ENCODE measurements at places on chromosomes 2 and 18.

DNA sequence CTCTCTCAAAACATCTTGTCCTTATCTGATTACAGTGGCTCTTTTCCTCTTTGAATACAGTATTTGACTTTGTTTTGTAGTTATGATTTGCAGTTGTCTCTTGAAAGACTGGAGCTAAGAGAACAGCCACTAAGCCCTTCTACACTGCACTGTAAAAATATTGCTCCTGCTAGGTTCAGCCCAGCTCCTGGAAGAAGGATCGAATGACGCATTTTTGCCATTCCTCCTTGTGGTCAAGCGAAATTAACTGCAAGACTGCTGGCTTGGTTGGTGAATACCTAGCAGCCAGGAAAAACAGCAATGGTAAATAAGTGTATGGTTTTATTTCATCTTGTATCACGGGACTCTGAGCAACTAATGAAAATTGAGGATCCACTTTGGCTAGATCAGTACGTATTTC lies 407.8 kb upstream of the CDH2 start:
- no peak for DNase-seq

DNA sequence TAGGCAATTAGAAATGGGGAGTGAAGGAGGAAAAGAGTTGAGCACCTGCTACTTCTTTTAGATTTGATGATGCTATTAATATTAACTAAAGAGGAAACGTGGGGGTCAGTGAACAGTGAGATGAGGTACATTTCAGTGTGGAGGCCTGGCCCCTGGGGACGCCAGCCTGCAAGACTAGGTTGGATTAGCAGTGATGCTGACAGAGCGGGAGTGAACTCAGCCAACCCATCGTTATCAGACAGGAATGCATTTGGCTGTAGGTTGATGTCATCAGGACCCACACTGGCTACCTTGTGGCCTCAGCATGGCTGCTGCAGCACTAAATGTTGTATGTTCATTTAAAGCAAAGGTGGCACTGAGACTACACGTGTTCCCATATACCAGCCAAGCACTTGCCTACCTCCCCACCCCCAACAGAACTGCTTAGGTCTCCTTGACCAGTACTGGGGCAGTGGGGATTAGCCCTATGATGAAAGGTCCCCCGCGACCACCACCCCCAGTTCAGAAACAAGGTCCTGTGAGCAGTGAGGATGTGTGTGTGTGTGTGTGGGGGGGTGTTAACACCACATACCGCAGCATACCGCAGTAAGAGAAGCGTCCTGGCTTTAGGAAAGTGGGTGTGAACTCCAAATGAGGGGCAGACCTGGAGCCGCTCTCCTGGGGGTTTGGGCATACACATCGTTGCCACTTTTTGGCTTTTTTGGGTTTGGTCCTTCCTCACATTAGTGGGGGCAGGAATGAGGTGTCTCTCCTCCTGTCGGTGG lies 26.0 kb downstream of the DGKD start:
- DNase-seq, result no peak

- DNase-seq, result no peak
Observed at GRCh38 chr2:34161549-34161948, 562.5 kb upstream of the FAM98A start.

GRCh38 chr2:141557329-141558095 lies 573.3 kb downstream of the LRP1B start:
- no peak for DNase-seq

GRCh38 chr2:36824273-36824672 lies 127.8 kb downstream of the VIT start:
- no peak for DNase-seq

DNA sequence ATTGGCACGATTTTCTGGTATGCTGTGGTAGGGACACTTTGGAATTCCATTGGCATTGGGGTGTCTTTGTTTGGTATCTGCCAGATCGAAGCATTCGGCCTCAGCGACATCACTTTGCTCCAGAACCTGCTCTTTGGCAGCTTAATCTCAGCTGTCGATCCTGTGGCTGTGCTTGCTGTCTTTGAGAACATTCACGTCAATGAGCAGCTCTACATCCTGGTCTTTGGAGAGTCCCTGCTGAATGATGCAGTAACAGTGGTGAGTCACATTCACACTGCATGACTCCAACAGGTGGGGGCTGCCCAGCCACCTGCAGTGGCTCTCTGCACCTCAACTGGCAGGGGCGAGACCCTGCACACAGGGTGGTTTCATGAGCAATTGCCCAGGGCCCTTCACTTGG lies 38.4 kb downstream of the SLC9A2 start:
- DNase-seq, result peak; percentile 2

DNA sequence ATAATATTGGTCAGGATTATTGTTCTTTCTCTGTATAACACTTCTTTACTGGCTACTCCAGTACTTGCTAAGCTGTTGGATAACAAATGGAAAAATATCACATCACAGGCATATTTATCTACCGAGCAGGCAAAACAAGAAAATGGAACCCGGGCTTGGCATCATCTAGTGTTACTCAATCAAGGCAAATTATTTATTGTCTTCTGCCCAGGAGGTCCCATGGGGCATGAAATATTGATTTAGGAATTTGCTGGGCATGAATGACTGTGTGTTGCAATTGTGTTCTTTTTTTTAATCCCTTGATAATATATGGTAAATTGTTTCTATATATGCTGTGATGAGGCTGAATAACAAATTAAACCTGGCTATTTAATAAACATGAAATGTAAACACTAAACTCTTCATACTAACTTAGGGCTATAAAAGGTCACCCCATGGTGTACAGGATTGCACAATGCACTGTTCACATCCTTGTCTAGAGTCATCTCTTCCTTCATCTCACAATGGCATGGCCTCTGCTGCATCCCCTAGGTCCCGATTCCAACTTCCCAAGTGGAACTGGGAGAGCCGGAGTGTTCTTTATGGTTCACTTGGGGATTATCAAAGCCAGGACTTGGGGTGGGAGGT lies 2.2 kb upstream of the PARD3B start:
- no peak for DNase-seq

GRCh38 chr2:118265873-118266455 lies 177.7 kb downstream of the INSIG2 start:
- DNase-seq, result no peak

GRCh38 chr2:159903443-159904126 lies 105.6 kb upstream of the CD302 start:
- peak; percentile 74 for DNase-seq

GRCh38 chr2:196169516-196169915 lies 1.9 kb downstream of the STK17B start:
- DNase-seq, result no peak

DNA sequence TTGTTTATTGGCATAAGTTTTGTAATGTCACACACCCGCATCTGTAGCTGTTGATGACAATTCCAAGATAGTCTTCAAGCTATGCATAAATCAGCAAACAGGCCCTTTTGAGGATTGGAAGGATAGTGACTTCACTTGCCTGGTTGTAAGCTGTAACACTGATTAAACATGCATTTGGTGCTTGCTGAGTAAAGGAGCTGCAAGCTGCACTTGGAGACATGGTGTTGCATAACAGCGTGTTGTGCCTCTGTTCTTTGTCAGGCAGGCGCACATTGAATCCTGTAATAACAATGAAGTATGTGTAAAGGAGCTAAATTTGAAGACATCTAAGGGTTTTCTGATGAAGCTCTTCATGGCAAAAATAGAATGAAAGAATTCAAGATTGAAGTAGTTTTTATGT lies 68.7 kb upstream of the TTC27 start:
- no peak for DNase-seq

DNA sequence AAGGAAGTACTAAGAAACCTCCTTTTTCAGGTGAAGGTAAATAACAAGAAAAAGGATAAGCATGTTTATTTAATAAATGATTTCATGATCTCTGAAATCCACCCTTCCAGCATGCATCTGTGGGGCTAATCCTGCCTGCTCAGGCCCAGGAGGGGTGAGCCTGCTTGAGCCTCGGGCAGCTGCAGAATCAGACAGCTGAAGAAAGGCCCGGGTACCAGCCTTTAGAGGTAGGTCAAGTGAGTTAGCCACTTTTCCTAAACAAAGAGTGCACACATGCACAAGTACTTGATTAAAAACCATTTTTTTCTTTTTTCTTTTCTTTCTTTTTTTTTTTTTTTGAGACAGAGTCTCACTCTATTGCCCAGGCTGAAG lies 25.7 kb upstream of the FZD7 start:
- no peak for DNase-seq

DNA sequence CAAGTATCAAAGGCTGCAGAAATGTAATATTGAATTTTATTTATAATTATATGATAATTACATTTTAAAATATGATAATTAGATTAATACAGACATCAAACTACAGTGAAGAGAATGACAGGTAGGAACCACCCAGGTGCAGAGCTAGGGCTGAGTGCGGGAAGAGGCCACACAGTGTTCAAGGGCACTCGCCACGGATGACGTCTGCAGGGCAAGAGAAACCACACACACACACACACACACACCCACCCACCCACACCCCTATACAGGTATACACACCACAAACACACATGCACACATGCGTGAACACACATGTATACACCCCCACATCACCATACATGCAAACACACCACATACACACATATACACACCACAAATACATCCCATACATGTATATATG lies 41.2 kb downstream of the MBP start:
- DNase-seq, result no peak

DNA sequence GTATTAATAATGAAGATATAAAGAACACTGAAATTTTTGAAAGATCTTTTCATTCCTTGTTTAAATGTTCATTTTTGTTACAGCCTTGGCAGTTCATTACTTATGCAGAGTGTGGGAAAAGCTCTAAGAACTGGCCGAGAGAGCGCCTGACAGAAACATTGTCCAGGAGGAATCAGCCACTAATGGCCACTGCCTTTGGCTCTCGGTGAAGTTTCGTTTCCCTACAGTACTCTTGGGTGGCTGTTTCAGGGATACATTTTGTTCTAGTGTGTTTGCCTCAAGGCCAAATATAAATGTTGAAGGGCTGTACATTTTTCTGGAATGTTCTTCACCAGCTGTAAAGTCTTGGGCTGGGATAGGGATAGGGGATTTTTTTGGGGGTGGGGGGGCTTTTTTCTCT lies 10.7 kb downstream of the SPTBN1 start:
- DNase-seq, result no peak

DNA sequence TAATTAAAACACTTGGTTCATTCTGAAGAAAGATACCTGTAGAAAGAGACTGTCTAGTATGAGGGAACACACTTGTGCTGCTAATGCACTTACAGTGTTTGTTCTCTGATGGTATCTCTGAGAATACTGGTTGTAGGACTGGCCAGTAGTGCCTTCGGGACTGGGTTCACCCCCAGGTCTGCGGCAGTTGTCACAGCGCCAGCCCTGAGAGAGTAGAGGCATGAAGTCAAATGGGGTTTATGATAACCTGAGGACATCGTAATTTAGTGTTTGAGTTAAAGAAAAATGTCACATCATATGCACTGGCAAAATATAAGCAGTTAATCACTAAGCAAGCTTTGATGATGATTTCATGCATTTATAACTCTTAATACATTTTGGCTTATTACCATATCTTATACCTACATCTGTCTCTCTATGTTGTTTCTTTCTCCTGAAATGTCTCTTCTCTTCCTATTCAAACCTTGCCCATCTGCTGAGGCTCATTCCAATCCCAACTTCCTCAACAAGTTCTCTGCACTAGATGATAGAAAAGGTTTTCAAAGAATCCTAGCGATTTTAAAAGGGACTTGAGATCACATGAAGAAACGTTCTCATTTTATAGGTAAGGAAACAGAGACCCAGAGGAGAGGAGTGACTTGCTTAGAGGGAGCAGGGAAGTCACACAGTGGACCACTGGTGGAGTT lies 50.2 kb downstream of the ATIC start:
- no peak for DNase-seq

- DNase-seq, result no peak
Observed at GRCh38 chr2:166944909-166945308, 56.6 kb downstream of the XIRP2 start.

GRCh38 chr18:47863041-47863440 lies 67.4 kb downstream of the SMAD2 start:
- no peak for DNase-seq

- no peak for DNase-seq
Observed at GRCh38 chr2:132881546-132881945, 211.5 kb upstream of the LYPD1 start.

- no peak for DNase-seq
Observed at GRCh38 chr18:59485382-59485781, 126.3 kb upstream of the LMAN1 start.

DNA sequence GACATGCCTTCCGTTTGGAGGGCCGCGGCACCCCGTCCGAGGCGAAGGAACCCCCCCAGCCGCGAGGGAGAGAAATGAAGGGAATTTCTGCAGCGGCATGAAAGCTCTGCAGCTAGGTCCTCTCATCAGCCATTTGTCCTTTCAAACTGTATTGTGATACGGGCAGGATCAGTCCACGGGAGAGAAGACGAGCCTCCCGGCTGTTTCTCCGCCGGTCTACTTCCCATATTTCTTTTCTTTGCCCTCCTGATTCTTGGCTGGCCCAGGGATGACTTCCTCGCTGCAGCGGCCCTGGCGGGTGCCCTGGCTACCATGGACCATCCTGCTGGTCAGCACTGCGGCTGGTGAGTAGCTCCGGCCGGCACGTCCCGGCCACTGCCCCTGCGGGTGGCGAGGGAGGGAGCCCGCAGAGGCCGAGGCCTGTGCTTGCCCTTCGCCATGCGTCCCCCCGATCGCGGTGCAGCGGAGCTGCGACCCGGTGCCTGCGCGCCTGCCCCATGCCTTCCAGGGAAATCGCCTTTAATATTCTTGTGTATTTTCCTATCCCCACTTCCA lies 1.2 kb downstream of the BMPR2 start:
- no peak for DNase-seq

- DNase-seq, result peak; percentile 6
Observed at GRCh38 chr2:30565851-30566358, 118.9 kb downstream of the LCLAT1 start.

GRCh38 chr2:106990297-106990696 lies 104.3 kb upstream of the ST6GAL2 start:
- no peak for DNase-seq

DNA sequence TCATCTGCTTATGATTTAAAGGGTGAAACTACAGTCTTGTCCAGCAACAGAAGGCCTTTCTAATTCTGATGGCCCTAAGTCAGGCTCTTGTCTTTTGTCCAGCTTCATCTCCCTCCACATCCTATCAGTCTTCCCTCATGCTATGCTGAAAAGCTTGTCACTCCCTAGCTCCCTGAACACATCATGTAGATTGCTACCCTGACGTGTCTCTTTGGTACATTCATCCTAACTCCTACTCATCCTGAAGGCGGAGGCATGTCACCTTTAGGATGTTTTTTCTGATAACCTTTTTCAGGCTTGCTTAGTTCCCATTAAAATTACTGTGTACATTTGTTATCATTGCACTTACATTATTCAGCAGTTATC lies 78.4 kb upstream of the ARL5A start:
- DNase-seq, result no peak
